Astrocyte of the hippocampus (primary cell): ENCODE measurements at places on chromosomes 5 and 9.
A peak's percentile ranks its signal among the peaks of the same experiment; 100 is the strongest.

GRCh38 chr5:84228266-84228665 lies 156.4 kb downstream of the EDIL3 start:
- DNase-seq, result no peak

DNA sequence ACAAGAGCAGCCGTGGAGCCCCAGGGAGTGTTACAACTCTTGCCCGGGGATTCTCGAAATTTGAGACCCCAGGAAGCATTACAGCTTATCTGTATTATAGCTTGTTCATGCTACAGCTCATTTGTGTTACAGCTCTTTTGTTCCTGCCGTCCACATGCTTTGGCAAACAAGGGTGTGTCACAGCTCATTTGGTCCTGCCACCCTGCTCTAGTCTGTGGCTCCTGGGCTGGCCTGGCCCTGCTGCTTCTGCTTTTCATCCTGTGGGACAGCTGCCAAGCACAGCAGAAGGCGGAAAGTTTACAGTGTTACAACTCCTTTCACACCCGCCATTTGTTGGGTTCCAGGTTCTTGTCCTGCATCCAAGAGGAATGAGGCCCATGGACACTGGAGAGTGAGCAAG lies 685.0 kb downstream of the SLCO4C1 start:
- no peak for DNase-seq

DNA sequence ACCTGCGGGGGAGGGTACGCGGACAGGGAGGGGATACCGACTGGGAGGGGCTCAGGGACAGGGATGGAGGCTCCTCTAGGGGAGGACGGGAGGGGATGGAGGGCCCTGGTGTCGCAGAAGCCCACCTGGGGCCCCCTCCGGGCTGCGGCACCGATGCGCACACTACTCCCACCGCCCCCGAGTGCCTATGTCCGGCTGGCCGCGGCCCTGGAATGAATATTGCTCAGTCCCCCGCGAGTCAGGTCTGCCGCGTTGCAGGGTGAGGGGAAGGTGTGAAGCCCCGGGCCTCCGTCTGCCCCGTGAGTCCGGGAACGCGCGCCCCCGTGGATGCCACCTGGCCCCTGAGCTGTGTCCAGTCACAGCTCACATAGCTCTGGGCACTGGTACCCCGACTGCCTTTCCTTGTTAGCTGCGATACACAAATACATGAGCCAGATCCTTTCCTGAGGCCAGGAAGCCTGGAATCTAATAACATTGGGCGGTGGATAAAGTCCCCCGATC lies 44.5 kb upstream of the PRSS3 start:
- peak; percentile 7 for DNase-seq

- no peak for DNase-seq
Observed at GRCh38 chr9:35863583-35863982, 6.6 kb downstream of the OR13J1 start.

GRCh38 chr5:112485934-112486355 lies 66.9 kb upstream of the EPB41L4A start:
- no peak for DNase-seq

GRCh38 chr5:119515192-119515591 lies 62.9 kb downstream of the HSD17B4 start:
- peak; percentile 56 for DNase-seq

DNA sequence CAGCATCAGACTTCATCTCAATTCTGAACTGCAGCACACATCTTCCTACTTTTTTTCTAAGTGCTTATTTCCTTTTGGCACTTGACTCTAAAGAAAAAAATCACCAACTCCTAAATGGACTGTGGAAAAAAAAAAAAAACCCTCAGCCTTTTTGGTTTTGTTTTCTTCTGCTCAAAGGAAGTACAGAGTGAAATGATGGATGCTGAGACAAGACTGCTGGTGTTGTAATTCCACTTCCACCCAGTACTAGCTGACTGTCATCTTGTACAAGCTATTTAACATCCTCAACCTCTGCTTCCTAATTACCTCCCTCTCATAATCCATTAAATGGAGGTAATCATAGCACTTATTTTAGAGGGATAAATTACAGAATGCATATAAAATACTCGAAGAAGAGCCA lies 171.5 kb upstream of the GNA14 start:
- no peak for DNase-seq
